ENCODE measurements at places on chromosomes 1 and 21.

- no peaks in the 10 kb centered on the region for H3K36me3 ChIP-seq
- H3K4me3 ChIP-seq, result no peak overlapping the region
- no peak overlapping the region for H3K27ac ChIP-seq
- H3K27me3 ChIP-seq, result no peaks in the 10 kb centered on the region
- DNase-seq, result no peak
- H3K4me1 ChIP-seq, result peaks cover 7% of the 10 kb centered on the region
Measured at GRCh38 chr1:61631436-61631835, 93.5 kb downstream of the TM2D1 start.

- H3K36me3 ChIP-seq, result no peaks in the 10 kb centered on the region
- no peak overlapping the region for H3K4me3 ChIP-seq
- no peak for DNase-seq
Measured at GRCh38 chr21:32140604-32141317, 138.1 kb downstream of the MIS18A start.

DNA sequence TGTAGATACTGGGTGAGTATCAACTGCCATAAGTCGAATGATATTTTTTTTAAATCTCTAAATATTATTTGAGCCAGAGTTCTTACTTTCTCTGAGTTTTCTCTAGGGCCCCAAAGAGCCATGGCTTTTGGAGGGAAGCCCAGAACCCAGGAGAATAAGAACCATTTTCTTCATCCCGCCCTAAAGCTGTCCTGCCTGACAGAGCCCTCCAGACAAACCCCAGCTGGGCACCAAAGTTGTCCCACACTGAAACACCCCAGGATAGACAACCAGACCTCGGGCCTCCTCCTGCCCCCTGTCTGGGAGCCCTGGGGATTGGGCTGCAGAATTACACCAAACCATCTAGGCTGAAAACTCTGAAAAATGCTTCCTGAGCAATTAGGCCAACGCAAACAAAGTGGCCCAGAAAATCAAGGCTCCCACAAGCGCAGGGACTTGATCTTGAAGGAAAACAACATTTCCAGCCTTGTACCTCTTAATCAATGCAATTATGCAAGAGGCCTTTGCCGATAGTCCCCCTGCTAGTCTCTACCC, 113.1 kb downstream of the RRAGC start:
- no peak overlapping the region for H3K27ac ChIP-seq
- no peaks in the 10 kb centered on the region for H3K4me1 ChIP-seq
- no peak for DNase-seq
- no peak overlapping the region for H3K4me3 ChIP-seq
- H3K36me3 ChIP-seq, result no peaks in the 10 kb centered on the region

GRCh38 chr1:233293556-233294446, 1.7 kb downstream of the PCNX2 start:
- no peak for DNase-seq
- no peaks in the 10 kb centered on the region for H3K27me3 ChIP-seq
- H3K4me1 ChIP-seq, result peaks cover 37% of the 10 kb centered on the region
